ENCODE measurements at places on chromosomes 2 and 18.

- DNase-seq: peak; percentile 64
These were observed 141.9 kb downstream of the ANKRD44 start for GRCh38 chr2:197168705-197169104.

DNA sequence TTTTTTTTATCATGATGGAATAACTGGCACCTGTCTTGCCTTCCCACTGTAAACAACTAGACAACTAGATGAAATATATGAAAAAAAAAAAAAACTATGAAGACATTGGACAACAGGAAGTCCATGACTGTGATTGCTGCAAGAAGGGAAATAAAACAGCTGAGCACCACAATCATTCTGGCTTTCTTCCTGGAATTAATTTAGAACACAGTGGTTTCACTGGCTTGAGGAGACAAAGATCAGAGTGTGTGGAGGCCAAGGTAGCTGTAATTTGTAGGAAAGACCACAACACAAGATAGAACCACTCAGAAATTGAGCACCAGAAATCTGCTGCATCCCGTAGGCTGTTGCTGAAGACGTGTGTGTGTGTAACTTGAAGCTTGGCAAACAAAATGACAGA lies 121.1 kb upstream of the PID1 start:
- no peak for DNase-seq

DNA sequence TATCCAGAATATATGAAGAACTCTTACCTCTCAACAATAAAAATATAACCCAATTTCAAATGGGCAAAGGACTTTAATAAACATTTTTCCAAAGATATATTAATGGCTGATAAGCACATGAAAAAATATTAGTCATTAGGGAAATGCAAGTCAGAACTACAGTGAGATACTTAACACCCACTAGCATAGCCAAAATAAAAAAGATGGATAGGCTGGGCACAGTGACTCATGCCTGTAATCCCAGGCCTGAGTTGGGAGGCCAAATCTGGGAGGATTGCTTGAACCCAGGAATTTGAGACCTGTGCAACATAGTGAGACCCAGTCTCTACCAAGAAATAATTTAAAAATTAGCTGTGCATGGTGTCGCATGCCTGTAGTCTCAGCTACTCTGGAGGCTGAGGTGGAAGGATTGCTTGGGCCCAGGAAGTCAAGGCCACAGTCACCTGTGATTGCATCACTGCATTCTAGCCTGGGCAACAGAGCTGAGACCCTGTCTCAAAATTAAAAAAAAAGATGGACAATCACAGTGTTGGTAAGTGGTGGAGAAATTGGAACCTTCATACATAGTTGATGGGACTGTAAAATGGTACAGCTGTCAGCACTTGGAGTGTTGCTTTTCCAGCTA lies 25.1 kb downstream of the MARCHF7 start:
- no peak for DNase-seq

- DNase-seq: no peak
These were observed 244.1 kb downstream of the LOXHD1 start for GRCh38 chr18:46412916-46413315.

- DNase-seq: no peak
These were observed 126.6 kb upstream of the CWC22 start for GRCh38 chr2:180133736-180134135.

GRCh38 chr2:43131051-43131889 lies 95.1 kb downstream of the ZFP36L2 start:
- DNase-seq: peak; percentile 66

DNA sequence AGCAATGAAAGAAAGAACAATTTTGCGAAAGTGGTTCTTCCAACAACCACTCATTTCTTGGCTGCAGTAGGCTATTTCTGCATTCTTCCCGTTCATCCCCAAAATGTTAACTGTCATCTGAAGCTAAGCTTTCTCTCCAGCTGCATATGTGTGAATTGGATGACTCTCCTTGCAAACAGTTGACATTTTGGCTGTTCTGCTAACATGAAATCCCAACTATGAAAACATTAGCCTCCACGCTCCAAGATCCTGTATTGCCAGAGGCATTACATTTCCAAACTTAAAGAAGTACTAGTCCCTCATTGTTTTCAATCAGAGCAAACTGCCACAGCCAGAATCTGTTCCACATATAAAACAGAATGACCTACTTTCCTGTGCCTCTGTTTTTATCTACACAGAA lies 88.5 kb downstream of the TGIF1 start:
- DNase-seq: no peak

GRCh38 chr2:96993367-96993766 lies 7.0 kb upstream of the FAM178B start:
- DNase-seq: no peak

DNA sequence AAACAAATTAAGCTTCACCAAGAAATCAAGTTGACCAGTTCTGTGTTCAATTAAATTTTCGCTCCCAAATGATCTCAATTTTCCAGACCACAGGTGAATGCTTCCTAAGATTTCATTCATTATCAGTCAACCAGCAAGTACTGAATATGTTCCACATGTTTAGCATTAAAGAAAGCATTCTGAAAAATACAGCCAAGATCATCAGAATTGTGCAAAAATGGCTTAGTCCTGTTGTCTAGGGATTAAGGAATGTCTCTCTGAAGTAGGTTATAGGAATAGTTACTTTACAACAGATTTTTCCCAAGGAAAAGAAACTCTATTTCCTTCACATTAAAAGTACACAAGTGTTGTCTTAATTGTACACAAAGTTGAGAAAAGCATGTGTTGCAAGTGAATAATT lies 69.2 kb downstream of the NRXN1 start:
- DNase-seq: no peak

- no peak for DNase-seq
These were observed 325.6 kb downstream of the NR4A2 start for GRCh38 chr2:156006721-156007618.

- DNase-seq: no peak
These were observed 202.2 kb upstream of the PIK3C3 start for GRCh38 chr18:41752826-41753225.

GRCh38 chr2:237223201-237223861 lies 137.6 kb downstream of the COPS8 start:
- DNase-seq: no peak

- DNase-seq: no peak
These were observed 73.8 kb downstream of the USP40 start for GRCh38 chr2:233492751-233493150.

DNA sequence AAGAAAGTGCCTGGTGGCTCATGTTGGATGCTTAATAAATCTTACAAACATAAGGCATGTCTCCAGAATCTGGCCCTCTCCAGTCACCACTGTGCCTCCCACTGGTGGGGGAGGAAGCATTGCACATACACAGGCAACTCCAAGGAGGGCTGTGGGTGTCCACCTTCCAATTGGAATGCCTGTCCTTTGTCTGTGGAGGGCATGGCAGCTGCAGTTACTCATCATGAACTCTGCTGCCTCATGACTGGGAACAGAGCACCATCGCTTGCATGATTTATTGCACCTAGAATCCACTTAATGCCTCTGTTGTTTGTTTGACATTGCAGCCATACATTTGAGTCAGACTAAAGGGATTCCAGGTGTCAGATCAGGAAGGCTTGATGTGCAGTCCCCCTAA lies 278.9 kb downstream of the PRKCE start:
- DNase-seq: no peak

- DNase-seq: no peak
These were observed 133.8 kb upstream of the ACVR2A start for GRCh38 chr2:147711031-147711430.

DNA sequence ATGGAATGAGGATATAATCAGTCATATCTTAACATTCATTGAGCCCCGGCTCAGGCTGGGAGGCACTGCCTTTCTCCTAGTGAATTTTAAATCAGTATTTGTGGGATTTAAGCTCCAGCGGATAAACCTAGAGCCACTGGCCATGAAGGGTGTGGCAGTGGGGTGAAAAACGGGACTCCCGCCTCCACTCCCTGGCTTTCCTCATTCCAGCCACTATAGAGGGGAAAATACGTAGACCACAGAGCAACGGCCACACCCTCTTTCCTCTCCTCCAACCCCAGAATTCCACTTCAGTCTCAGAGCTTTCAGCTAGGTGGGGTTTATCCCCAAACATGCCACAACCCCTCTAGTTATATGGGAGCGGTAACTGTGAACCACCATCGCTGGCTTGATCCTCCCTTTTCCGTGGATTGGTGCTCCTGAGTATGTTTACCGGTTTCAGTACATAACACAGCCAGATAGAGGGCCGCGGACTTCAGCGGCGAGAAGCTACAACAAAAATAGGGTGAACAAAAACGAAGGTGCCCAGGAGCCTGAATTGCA lies 70.6 kb upstream of the ITGB6 start:
- DNase-seq: no peak

- no peak for DNase-seq
These were observed 33.3 kb upstream of the LGALSL start for GRCh38 chr2:64420677-64421076.

DNA sequence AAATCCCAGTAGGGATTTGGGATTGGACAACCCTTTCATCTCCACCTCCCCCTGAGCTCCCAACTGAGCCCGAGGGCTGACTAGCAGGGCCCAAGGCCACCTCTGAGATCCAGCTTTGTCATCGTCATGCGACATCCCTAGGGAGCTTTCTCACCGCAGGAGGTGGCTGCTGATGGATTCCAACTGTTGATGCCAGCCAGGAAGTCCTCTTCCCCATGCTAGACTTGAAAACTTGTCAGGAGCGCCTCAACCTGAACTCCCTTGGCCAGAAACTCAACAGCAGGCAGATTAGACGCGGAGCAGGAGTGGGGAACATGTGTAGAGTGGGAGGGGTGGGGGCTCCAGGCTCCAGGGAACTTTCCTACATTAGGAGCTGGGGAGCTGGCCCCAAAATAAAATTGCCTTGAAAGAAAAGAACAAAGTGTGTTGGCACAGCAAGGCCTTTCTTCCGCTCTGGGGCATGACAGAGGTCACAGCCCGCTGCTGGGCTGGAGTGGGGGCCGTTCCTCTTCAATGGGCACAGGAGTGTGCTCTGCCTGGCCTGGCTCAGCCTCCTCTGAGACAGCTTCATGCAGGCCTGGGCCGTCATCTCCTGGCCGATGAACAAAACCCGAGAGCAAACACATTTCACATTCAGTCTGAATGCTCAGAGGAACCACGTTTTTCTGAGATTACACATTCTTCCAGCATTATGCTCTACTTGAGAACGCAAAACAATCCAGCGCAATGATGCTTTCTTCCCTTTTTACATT lies 34.5 kb downstream of the EMILIN2 start:
- DNase-seq: no peak

GRCh38 chr18:1595195-1595594 lies 690.5 kb downstream of the ADCYAP1 start:
- no peak for DNase-seq

DNA sequence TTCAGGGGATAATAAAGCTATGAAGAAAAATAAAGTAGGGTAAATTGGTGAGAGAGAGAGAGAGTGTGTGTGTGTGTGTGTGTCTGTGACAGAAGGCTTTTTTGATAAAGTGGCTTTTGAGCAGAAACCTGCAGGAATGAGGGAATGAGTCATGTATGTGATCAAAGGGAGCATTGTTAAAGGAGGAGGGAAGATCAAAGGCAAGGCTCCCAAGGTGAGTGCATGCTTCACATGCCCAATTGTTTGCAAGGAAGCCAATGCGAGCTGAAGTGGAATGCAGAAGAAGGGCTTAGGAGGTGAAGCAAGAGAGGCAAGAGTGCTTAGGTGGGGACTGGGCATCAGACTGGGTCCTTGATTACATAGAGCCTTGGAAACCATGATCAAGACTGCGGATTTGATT lies 96.8 kb downstream of the DNAH6 start:
- no peak for DNase-seq

DNA sequence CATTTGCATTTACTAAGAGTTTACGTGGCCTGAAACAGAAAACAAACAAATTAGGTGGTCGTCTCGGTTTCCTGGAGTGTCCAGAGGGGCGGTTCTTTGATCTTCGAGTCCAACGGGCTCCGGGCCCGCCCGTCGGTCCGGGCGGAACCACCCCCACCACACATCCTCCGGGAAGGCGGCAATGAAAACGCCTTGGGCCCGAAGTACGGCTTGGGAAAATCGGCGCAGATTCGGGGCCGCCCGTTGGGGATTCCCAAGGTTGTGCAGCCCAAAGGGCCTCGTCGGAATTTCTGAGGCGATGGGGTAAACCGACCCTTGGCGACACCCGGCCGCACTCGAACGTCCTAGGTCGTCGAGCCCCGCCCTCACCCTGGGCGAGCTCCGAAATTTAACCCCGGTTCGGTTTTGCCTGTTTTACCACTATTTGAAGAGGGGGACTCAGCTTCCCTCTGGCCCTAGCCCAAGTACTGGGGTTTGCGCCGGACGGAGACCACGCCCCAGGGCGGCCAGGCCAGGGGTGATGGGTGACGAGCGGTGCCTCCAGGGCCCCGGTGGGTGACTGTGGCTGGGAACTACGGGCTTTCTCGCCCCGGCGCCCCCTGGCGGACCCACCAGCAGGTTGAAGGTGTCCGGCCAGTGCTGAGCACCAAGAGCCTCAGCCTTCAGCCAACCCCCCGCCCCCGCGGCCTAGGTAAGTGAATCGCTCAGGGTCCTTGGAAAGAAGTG lies 1.9 kb upstream of the CFAP53 start:
- DNase-seq: peak; percentile 77

DNA sequence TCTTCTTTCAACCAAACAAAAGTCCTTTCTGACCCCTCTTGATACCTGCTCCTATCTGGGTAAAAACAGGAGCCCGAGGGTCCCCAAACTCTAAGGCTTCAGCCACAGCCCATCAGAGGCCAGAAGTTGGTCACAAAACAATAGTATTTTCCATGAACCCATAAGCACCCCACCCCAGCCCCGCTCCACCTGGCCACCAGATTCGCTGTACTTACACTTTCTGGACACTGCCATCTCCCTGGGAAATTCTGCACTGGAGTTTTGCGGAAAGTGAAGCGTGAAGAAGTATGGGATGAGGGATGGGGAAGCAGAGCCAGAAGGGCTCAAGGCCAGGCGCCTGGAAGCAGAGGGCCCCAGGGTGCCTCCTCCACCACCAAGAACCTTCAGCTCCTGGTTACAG lies 5.2 kb upstream of the RUFY4 start:
- DNase-seq: no peak

GRCh38 chr2:20439503-20439902 lies 7.4 kb upstream of the RHOB start:
- DNase-seq: no peak

DNA sequence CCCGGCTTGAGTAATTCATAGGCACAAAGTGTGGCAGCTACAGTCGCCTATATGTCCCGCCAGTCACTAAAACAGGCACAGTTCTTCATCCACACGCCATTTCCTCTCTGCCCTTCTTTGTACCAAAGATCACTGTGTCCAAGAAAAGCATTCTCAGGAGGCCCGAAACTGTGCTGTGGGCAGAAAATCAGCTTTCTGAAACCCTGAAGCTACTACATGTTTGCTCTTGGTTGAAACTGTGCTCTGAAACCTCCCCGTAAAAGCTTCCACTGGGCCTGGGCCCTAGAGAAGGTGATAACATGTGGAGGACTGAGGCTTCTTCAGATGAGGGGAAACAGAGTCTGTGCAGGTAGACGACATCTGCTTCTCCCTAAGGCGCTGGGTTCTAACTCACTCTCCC lies 75.6 kb upstream of the ID2 start:
- DNase-seq: no peak
